Mesangial cell (primary cell): ENCODE measurements at places on chromosomes 16 and 17. TPM values are rescaled to one million over a fixed set of nuclear protein-coding genes. Genes with fewer than 3 reads are reported as not detected.

The NDE1 gene
- total RNA-seq = 28.9 and 64.5 TPM in 2 replicates

The TEFM gene
- 3.7 and 7.5 TPM in 2 replicates for total RNA-seq

The MMP28 gene
- 0.49 and 1.3 TPM in 2 replicates for total RNA-seq

The PEX12 gene
- total RNA-seq = 3.1 and 3.4 TPM in 2 replicates

The FBXW10B gene
- total RNA-seq = not detected in 2 replicates

The TMEM238L gene
- total RNA-seq = not detected in 2 replicates

The CD300E gene
- not detected in 2 replicates for total RNA-seq

The CLDN9 gene
- total RNA-seq = under 0.01 TPM in 1 of 2 replicates, not detected in the other
